ENCODE measurements at places on chromosomes 2 and 18. TPM values are rescaled to one million over a fixed set of nuclear protein-coding genes. Genes with fewer than 3 reads are reported as not detected.
A peak's percentile ranks its signal among the peaks of the same experiment; 100 is the strongest.

DNA sequence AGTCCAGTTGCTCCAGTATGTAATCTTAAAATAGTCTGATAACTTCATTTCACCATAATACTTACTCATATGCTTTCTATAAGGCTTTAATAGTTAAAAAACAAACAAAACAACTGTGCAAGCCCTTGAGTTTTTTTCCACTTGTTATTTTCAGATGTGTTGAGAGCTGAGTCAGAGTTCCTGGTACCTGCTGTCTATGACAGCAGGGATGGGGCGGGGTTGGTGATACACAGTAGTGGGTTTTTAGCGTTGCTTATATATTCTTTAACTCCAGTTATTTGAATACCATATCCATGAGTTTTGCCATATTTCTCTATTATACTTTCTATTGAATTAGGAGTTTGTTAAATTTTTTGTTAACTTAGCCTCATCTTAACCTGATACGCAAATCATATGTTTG lies 5.0 kb downstream of the NAPG start:
- H3K4me1 ChIP-seq: peaks cover 29% of the 10 kb centered on the region
- peaks cover 33% of the 10 kb centered on the region for H3K36me3 ChIP-seq
- H3K27me3 ChIP-seq: no peaks in the 10 kb centered on the region

DNA sequence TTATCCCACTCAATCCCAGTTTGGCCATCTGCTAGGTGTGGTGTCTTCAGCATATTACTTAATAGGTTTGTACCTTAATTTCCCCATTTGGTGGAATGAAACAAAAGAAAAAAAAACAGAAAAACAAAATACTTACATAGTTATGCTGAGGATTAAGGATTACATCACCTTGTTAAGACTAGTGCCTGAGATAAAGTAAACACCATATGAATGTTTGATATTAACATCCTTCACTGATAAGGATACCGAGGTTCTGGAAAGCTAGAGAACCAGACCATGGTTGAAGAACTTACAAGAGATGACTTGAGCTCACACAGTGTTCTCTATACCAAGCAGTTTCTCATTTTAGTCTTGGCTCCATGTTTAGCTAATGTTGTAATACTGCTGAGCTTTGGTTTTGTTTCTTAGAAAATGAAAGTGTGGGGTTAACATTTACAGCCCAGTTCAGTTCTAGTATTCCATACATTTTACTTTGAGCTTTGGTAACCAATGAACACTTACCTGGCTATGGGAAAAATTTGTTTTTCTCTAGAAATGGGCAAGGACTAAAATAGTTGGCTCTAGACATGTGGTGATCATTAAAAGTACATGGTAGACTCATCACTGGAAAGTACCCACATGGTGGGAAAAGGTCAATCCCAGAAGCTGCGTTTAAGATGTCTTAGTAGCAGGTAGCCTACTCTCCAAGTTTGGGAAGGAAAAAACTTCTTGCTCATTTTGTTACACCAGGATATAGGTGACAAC lies 5.8 kb upstream of the GPD2 start:
- H3K36me3 ChIP-seq: no peaks in the 10 kb centered on the region
- ATAC-seq: peak; percentile 25
- H3K27me3 ChIP-seq: no peaks in the 10 kb centered on the region
- H3K27ac ChIP-seq: peak overlapping the region; percentile 73

VWA3B gene
- total RNA-seq: not detected

- H3K4me1 ChIP-seq: no peaks in the 10 kb centered on the region
- H3K27ac ChIP-seq: no peak overlapping the region
- peaks cover 3% of the 10 kb centered on the region for H3K27me3 ChIP-seq
- no peak overlapping the region for H3K4me3 ChIP-seq
- no peaks in the 10 kb centered on the region for H3K36me3 ChIP-seq
Observed at GRCh38 chr2:29096969-29097368, 18.2 kb upstream of the CLIP4 start.

IL1R2 gene
- 55.8 TPM for total RNA-seq

TUBA3E gene
- not detected for total RNA-seq

DNA sequence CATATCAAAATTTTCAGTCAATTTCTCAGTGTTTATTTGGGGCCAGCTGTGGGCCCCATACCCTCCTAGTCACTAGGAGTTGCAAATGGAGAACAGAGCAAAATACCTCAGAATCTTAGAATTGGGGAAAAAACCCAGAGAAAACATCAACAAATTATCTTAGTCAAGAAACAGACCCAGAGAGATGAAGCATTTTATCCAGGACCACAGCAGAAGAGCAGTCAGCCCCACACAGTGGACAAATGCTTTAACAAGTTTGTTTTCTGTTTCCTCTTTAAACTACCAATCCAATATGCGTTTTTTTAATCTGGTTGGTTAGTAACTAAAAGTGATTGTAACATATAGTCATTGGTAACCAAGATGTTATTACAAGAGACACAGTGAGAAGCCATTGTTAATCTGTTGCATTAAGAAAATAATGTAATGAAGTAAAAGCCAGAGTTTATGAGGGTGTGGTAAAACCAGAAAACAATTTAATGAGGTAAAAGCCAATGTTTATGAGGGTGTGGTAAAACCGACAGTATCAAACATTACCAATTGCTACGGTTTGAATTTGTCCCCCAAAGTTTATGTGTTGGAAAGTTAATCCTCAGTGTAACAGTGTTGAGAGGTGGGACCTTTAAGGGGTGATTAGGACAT lies 60.7 kb upstream of the COX7A2L start:
- peak overlapping the region; percentile 82 for H3K27ac ChIP-seq
- no peaks in the 10 kb centered on the region for H3K36me3 ChIP-seq
- peaks cover 7% of the 10 kb centered on the region for H3K4me1 ChIP-seq
- ATAC-seq: no peak
- H3K4me3 ChIP-seq: no peak overlapping the region

DNA sequence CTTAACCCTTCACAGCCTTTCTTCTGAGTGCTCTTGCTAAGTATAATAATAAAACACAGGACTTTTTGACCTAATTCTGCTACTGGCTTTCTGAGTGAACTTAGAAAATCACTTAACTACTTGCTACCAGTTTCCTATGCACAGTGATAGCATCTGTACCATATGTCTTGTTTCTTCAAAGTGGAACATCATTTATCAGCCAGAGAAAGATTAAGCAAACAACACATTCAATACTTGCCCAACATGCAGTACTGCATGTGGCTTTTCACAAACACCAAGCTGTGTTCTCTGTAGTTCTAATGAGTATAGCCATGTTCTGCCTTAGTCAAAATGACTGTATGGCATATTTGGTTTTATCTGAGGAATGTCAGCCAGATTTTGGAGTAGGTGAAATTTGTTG lies 1286.6 kb upstream of the ZEB2 start:
- no peak overlapping the region for H3K4me3 ChIP-seq
- no peaks in the 10 kb centered on the region for H3K4me1 ChIP-seq
- ATAC-seq: no peak
- H3K27ac ChIP-seq: no peak overlapping the region
